ENCODE measurements at places on chromosomes 6 and 20. TPM values are rescaled to one million over a fixed set of nuclear protein-coding genes. Genes with fewer than 3 reads are reported as not detected.

DNA sequence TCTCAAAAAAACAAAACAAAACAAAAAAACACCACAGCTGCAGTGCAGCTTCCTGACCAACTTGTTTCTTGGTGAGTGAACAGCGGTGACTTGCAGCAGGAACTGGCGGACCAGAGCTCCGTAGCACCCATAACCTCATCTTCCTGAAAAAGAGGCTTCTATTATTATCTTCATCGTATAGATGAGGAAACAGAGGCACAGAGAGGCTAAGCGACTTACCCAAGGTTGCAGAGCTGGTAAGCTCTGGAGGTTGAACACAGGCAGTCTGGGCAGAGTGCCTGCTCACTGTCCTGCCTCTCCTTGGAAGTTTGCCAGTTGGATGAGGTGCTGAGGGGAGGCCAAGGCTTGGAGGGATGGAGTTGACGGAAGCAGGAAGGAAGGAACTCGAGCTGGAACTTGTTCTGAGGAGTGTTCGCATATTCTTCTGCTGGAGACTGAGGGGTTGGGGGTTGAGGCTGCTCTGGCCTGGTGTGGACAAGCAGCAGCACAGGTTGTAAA lies 47.9 kb upstream of the CCDC167 start:
- no peaks in the 10 kb centered on the region for H3K36me3 ChIP-seq
- peaks cover 21% of the 10 kb centered on the region for H3K27me3 ChIP-seq
- no peak overlapping the region for H3K27ac ChIP-seq
- H3K4me3 ChIP-seq, result no peak overlapping the region
- H3K4me1 ChIP-seq, result peaks cover 4% of the 10 kb centered on the region

DNA sequence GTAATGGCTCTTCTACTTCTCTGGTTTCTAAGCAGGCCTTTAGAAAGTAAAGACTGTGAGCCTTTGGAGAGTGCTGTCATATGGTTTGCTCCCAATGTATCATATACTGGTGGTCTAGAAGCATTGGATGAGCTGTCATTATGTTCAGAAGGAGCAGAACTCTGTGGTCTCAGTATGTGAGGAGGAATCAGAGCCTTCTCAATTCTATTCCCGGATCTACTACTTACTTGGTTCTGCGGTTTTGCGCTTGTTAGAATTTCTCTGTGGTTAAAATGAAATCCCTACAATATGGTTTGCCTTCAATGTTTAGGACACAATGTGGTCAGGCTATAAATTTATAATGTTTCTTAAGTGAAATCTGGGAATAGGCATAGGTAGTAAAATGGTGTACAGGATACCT lies 64.6 kb downstream of the RWDD2A start:
- H3K27ac ChIP-seq, result no peak overlapping the region
- H3K4me1 ChIP-seq, result no peaks in the 10 kb centered on the region
- DNase-seq, result no peak
- no peaks in the 10 kb centered on the region for H3K36me3 ChIP-seq
- H3K27me3 ChIP-seq, result no peaks in the 10 kb centered on the region

DNA sequence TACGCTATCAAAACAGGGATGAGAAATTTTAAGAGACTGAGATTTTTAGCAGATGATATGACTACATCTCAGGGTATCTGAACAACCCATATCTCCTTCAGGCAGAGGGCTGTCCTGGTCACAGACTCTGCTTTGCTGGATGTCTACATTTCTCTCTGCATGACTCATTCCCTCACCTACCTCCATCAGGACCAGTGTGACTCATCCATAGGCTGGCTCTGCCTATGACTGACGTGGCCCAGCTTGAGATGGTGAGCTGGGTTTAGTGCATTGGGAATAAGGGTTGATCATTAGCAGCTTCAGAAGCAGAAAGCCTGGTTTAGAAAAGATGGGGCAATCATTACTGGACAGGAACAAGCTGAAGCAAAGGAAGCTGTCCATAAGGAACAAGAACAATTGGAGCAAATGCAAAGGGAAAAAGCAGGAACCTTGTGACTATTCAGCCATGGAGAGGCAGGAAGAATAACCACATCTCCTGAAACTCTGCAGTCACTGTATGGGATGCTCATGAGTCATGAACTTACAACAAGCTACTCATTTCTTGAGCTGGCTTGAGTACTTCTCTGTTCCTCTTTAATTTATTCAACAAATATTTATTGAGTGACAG lies 86.4 kb upstream of the CBLN4 start:
- H3K36me3 ChIP-seq, result no peaks in the 10 kb centered on the region
- H3K4me1 ChIP-seq, result no peaks in the 10 kb centered on the region
- DNase-seq, result no peak
- no peak overlapping the region for H3K4me3 ChIP-seq
- H3K27me3 ChIP-seq, result no peaks in the 10 kb centered on the region

GRCh38 chr6:80165819-80166218 lies 59.3 kb downstream of the BCKDHB start:
- peaks cover 2% of the 10 kb centered on the region for H3K4me1 ChIP-seq
- DNase-seq, result no peak
- no peaks in the 10 kb centered on the region for H3K27me3 ChIP-seq
- no peak overlapping the region for H3K27ac ChIP-seq

GRCh38 chr20:57908704-57909630 lies 199.2 kb upstream of the PMEPA1 start:
- H3K27ac ChIP-seq, result no peak overlapping the region
- H3K36me3 ChIP-seq, result no peaks in the 10 kb centered on the region

- no peaks in the 10 kb centered on the region for H3K27me3 ChIP-seq
- H3K27ac ChIP-seq, result no peak overlapping the region
- no peak for DNase-seq
- H3K4me1 ChIP-seq, result no peaks in the 10 kb centered on the region
- no peaks in the 10 kb centered on the region for H3K36me3 ChIP-seq
- no peak overlapping the region for H3K4me3 ChIP-seq
These were observed 344.0 kb downstream of the PLCB1 start for GRCh38 chr20:8476021-8476420.

- no peak overlapping the region for H3K27ac ChIP-seq
- H3K4me1 ChIP-seq, result no peaks in the 10 kb centered on the region
- no peak for DNase-seq
These were observed 425.3 kb upstream of the BTBD3 start for GRCh38 chr20:11492386-11492785.

GRCh38 chr6:143397227-143398222 lies 53.0 kb downstream of the ADAT2 start:
- H3K27ac ChIP-seq, result no peak overlapping the region
- DNase-seq, result peak; percentile 98
- H3K27me3 ChIP-seq, result no peaks in the 10 kb centered on the region
- H3K36me3 ChIP-seq, result no peaks in the 10 kb centered on the region
- H3K4me1 ChIP-seq, result no peaks in the 10 kb centered on the region

GRCh38 chr6:35017411-35018181 lies 123.5 kb downstream of the TCP11 start:
- H3K36me3 ChIP-seq, result no peaks in the 10 kb centered on the region
- H3K27me3 ChIP-seq, result no peaks in the 10 kb centered on the region
- DNase-seq, result no peak
- H3K4me1 ChIP-seq, result peaks cover 26% of the 10 kb centered on the region

DNA sequence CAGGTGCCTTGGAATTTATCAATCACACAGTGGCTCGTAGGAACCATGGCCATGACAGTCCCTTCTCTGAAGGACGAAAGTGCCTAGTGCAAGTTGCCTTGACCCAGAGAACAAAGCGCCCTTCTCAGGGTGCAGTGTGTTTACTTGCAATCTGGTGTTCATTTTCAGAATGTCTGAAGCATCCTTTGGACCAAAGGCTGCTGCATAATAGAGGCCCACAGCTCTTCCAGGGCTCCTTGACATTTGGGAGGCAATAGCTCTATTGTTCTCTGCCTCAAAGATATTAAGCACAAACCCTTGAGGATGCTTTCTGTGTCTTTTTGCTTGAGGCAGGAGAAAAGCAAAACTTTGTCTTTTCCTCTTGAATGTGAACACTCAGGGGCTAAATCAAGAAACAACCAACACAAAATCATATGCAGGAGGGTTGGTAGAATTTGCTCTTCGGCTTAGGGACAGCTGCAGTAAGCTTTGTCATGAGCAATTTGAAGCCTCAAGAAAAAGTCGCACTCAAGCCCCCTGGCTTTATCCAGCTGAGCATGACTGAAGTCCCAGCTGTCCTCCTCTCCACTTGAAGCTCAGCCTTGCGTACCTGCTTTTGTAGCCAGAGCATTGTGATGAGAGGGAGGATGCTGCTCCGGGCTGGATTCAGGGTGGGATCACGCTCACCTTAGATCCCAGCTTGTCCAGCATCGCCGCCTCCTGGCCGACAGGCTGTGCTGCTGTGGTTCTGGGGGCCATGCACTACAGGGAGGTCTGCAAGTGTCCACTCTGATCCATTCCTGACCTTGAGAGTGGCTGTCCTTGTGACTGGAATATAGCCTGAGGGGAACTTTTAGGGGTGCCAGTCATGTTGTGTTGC lies 495.4 kb downstream of the CDH26 start:
- H3K4me1 ChIP-seq, result no peaks in the 10 kb centered on the region
- no peak overlapping the region for H3K4me3 ChIP-seq
- H3K27ac ChIP-seq, result no peak overlapping the region
- no peaks in the 10 kb centered on the region for H3K36me3 ChIP-seq

DNA sequence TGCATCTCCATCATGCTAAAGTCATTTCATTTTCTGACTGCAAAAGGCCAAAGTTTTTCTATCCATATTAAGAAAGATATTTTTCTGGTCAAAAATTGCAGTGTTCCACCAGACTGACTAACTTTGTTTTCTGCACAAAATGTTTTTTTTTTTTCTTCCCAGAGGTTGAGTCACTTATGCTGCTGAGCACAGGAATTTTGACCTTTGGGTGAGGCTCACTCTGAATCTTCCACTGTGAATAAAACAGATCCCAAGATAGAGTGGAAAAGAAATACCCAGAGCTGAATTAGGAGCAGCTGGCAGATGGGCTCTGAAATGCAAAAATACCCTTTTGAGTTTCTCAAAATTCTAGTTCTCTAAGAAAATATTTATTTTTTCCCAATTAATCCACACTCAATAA lies 996.8 kb downstream of the KIF16B start:
- H3K4me3 ChIP-seq, result no peak overlapping the region
- H3K27ac ChIP-seq, result no peak overlapping the region
- no peak for DNase-seq
- H3K36me3 ChIP-seq, result no peaks in the 10 kb centered on the region

DNA sequence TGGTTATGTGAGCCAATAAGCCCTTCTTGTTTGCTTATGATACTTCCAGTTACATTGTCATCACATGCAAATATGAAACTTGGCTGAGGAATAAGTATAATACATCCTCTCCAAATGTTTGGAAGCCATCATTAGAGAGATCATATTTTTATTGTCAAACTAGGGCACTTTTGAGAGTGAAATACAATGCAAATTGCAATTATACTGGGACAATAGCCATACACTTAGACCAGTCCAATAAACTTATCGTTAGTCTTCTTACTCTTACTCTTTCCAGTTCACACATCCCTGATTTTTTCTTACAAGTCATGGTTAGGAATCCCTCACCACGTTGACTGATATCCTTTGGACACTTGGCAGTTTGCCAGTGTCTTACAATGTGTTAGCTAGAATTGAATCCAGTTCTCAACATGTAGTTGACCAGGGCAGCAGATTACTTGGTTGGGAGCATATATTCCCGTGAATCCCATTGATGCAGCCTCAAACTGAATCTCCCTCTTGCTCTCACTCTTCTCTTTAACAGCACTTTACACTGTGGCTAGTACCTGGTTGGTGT lies 519.7 kb upstream of the ID4 start:
- H3K4me1 ChIP-seq, result no peaks in the 10 kb centered on the region
- no peaks in the 10 kb centered on the region for H3K27me3 ChIP-seq
- no peak overlapping the region for H3K4me3 ChIP-seq
- no peak for DNase-seq
- H3K36me3 ChIP-seq, result no peaks in the 10 kb centered on the region

DNA sequence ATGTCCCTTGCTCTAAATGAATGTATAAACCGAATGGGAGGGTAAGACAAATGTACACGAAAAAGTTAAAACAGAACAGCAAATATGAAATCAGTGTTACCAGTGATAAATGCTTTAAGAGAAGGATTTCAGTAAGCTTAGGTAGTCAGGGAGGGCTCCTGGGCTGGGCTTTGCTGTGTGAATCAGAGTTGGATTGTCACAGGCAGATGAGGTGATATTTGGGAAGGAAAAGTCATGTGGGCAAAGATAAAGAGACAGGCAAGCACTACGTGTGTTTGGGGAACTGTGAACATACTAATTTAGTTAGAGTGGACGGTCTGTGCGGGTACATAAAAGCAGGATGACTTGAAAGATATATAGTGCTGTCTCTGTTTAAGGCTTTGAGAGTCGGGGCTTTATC lies 114.8 kb downstream of the CRYBG1 start:
- no peaks in the 10 kb centered on the region for H3K27me3 ChIP-seq
- no peak overlapping the region for H3K27ac ChIP-seq
- H3K4me3 ChIP-seq, result no peak overlapping the region
- H3K4me1 ChIP-seq, result no peaks in the 10 kb centered on the region
- H3K36me3 ChIP-seq, result no peaks in the 10 kb centered on the region
- DNase-seq, result no peak

- H3K4me3 ChIP-seq, result peak overlapping the region; percentile 28
- H3K27me3 ChIP-seq, result no peaks in the 10 kb centered on the region
- no peak for DNase-seq
- H3K27ac ChIP-seq, result peak overlapping the region; percentile 95
These were observed 1.7 kb upstream of the ZMYND8 start for GRCh38 chr20:47358039-47358671.

DNA sequence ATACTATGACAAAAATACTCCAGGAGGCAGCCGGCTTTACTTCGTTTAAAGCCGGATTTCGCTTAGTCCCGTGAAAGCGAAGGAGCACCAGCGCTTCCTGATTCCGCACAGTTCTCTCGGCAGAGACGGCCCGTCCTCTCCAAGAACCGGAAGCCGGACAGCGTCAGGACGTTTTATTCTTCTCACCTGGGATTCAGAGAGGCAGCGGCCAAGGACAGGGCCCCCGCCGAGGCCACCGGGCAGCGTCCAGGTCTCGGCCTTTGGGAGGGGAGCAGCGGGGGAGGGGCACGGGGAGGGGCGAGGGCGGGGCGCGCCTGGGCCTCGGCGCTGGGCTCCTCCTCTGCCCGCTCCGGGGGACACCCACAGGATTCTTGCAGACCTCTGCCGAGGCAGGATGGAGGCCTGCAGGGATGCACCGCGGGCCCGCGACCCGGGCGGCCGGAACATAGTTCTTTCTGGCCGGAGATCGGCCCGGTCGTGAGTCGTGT lies 2.8 kb upstream of the DIDO1 start:
- H3K27me3 ChIP-seq, result no peaks in the 10 kb centered on the region
- peaks cover 13% of the 10 kb centered on the region for H3K4me1 ChIP-seq
- peak overlapping the region; percentile 52 for H3K27ac ChIP-seq
- peak overlapping the region; percentile 64 for H3K4me3 ChIP-seq

PNPLA1 gene
- total RNA-seq, result not detected

HEY2 gene
- not detected for total RNA-seq

LRRN4 gene
- total RNA-seq, result not detected

GTSF1L gene
- not detected for total RNA-seq

HLA-DQA2 gene
- not detected for total RNA-seq

SEMG2 gene
- total RNA-seq, result not detected

Data from fibroblast of lung (primary cell).